ENCODE measurements at places on chromosomes 6 and 20.

GRCh38 chr6:148223424-148223842 is 119.2 kb upstream of the SASH1 start:
- no peak for DNase-seq

GRCh38 chr6:11366183-11366933 is 133.9 kb upstream of the NEDD9 start:
- DNase-seq, result no peak

DNA sequence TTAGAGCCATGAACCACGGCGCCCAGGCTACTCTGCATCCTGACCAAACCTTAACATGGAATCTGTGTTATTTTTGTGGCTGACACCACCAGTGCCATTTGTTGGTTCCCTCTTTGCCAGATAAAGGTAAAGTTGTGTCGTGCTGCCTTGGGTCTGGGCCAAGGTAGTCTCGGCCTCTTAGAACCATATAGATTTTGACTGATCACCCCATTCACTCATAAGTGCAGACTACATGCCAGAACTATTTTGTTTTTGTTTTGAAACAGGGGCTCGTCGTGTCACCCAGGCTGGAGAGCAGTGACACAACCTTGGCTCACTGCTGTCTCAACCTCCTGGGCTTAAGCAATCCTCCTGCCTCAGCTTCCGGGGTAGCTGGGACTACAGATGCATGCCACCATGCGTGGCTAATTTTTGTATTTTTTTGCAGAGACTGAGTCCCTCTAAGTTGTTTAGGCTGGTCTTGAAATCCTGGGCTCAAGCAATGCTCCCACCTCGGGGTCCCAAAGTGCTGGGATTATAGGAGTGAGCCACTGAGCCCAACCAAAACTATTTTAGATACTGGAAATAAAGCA is 19.2 kb upstream of the RIPOR3 start:
- DNase-seq, result no peak

- DNase-seq, result no peak
Measured at GRCh38 chr6:84258268-84258667, 30.8 kb upstream of the CEP162 start.

DNA sequence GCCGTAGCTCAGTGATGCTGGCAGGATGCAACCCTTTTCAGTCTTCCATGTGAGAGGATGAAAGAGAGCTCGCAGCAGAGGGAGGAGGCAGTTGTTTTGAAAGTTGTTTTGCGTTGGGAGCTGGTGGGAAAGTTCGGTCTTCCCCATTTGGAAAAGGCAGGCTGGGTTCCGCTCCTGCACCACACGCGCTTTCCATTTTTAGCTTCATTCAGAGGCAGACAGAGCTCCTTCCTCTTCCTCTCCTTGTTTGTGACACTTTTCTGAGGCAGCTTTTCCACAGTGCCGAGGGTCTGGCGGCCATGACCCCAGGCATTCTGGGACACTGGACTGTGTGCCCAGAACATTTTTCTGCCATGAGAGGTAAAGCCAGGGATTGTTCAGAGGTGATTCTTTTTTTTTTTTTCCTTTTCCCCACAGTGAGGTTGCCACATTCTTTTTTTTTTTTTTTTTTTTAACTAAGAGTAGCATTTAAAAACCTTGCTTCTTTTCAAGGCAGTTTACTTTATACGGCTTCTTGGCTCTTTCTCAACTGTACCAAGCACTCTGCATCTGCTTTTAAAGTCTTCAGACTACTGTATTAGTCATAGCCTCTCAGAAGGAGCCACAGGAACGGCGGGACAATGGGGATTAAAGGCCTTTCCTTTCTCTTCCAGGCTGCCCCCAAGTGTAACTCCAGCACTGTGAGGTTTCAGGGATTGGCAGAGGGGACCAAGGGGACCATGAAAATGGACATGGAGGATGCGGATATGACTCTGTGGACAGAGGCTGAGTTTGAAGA is 1.6 kb downstream of the PRDM1 start:
- no peak for DNase-seq

GRCh38 chr6:148021165-148021564 is 321.5 kb upstream of the SASH1 start:
- no peak for DNase-seq

GRCh38 chr6:166143011-166143410 is 24.6 kb downstream of the TBXT start:
- DNase-seq, result no peak

GRCh38 chr6:19632786-19633185 is 204.4 kb upstream of the ID4 start:
- no peak for DNase-seq

- no peak for DNase-seq
Measured at GRCh38 chr6:32937230-32937633, 3.6 kb downstream of the HLA-DMB start.

- DNase-seq, result no peak
Measured at GRCh38 chr6:24440897-24441598, 38.3 kb downstream of the MRS2 start.

GRCh38 chr20:38114353-38114791 is 50.7 kb downstream of the TGM2 start:
- DNase-seq, result peak; percentile 21

GRCh38 chr6:157632821-157633220 is 190.2 kb upstream of the SNX9 start:
- no peak for DNase-seq

GRCh38 chr20:11734431-11734830 is 183.3 kb upstream of the BTBD3 start:
- DNase-seq, result no peak

DNA sequence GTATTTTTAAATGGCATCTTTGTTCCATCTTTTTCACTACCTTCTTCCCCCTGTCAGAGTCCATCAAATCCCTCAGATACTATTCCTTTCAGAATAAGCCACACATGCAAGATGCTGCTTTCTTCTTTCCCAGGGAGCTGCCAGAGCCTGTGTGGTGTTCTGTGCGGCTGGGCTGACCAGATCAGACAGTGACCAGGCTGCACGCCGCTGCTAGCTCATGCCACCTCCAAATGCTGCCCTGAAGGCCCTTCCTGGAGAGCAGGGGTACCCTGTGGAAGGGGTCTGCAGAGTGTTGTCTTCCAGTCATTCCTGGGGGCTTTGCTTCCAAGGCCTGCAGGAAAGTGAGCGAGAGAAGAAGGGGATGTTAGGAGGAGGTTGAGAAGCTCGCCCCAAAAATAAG is 179.1 kb upstream of the SUPT3H start:
- DNase-seq, result no peak

DNA sequence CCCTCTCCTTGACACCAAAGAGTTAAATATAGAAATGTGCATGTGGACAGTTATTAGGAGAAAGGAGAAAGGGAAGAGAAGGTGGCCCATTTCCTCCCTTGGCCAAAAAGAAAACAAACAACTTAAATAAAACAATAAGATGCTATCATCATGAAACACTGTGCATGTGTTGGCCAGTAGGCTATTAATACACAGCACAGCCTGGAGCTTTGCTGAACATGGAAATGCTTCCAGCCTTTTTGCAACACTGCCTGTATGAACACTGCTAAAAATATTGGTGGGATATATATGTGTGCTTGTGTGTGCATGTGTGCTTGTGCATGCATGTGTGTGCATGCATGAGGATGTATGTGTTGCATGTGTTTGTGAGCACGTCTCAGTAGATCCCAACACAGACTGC is 100.4 kb downstream of the LY86 start:
- DNase-seq, result no peak

- no peak for DNase-seq
Measured at GRCh38 chr20:35978041-35978513, 9.7 kb downstream of the CNBD2 start.

DNA sequence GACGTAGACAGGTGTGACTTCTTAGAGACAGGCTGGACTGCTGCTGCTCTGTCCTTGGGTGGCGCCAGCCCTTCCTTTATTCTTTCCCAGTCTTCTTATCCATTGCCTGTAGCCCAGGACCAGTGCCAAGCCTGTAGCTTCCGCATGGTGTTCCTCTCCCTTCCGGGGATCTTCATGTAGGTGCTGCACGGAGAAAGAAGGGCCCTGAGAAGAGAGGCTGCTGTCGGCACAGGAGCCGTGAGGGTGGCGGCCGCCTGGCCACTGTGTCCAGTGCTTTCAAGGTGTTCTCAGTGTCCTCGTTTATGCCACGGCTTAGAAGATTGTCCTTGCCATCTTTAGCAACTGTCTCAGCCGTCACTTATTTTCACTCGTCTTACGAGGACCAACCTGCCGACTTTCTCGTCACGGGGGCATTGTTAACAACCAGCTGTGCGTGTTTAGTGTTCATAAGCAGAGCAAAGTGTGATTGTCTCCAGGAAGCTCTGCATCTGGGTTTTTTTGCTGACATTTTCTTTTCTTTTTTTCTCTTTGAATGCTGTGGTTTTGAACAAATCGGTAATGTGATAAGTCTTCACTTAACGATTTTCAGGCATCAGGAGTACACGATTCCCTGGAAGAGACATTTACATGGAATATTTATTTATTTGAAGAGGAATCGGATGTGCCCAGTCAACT is 61.2 kb downstream of the PPP1R14C start:
- no peak for DNase-seq

- no peak for DNase-seq
Measured at GRCh38 chr6:119614138-119614537, 264.6 kb upstream of the MAN1A1 start.

DNA sequence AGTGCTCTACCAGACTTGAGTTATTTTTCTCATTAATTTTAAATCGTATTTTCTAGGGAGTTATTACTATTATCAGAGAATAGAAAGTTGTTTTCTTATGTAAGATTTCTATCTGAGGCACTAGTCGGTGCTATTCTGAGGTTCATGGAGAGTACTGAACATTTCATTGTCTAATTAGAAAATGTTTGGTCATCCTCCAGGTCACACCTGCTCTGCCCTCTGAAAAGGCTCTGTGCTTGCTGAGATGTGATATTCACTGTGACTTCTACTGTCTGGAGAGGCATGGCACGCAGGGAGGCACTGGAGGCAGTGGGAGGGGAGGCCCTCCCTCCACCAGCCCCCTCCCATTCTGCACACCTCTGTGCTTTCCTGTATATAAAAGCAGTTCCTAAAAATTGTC is 3.0 kb downstream of the SYNDIG1 start:
- no peak for DNase-seq

GRCh38 chr6:67450641-67451040 is 1184.4 kb upstream of the ADGRB3 start:
- no peak for DNase-seq

GRCh38 chr6:31103136-31103535 is 9.2 kb downstream of the C6orf15 start:
- DNase-seq, result no peak

DNA sequence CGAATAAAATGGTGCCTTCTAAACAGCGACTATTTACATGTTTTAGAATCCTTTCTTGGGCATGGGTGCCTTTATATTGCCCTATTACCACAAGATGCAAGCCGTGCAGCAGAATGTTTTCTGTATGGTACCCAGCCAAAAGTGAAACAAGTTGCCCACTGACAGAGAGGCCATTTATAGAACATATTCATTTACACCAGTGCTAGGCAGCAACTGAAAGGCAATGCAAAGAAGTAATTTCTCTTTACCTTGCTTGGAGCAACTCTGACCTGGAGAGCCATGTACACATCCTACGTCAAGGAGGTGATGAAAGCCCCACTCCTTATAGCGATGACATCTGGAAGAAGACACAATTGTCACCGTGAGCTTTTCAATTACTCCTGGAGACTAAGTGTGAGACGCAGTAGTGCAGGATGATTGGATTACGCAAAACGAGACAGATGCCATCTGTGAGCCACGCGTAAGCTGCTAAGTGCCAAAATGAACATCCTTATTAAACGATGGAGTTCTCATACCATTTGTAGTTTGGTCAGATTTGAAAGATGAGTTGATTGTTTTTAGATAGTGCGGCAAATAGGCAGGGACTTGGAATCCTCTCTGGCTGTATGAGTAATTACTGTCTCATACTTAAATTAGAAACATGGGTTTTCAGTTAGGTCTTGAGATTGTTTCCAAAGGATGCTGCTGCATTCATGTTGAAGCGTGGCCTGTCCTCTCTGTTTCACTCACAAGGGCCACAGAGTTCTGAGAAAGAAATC is at the start of gene TMEM244:
Gene TMEM244, minus strand, starts transcription at position 408 of the 758 bp plus-strand sequence. Its CDS starts 127 bp downstream, at position 281.
- peak; percentile 84 for DNase-seq

- no peak for DNase-seq
Measured at GRCh38 chr20:62051546-62052255, 14.0 kb downstream of the TAF4 start.

DNA sequence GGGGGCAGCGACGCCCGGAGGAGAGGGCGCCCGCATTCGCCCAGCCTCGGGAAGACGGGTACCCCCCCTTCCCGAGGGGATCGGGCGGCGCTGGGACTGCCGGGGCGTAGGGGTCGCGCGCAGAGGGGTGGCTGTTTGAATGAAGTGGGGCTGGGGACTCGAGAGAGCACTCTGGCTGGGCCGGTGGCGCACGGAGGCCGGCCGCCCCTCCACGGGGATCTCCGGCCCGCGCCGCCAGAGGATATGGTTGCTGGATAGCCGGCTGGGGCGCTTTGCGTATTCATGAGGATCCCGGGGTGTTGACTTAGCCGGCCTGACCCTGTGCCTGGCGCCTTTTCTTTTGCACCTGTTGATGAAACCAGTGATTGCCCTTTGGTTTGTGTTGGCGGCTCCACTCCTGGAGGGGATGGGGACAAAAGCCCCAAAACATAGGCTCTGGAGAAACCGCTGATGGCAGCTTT is 469 bp downstream of the SYNJ2 start:
- DNase-seq, result no peak

Data from GM04504 (cell line).